ENCODE measurements at places on chromosomes 6 and 20. TPM values are rescaled to one million over a fixed set of nuclear protein-coding genes. Genes with fewer than 3 reads are reported as not detected.

GRCh38 chr6:82331031-82331773, 32.4 kb upstream of the TPBG start:
- no peak for DNase-seq

DNA sequence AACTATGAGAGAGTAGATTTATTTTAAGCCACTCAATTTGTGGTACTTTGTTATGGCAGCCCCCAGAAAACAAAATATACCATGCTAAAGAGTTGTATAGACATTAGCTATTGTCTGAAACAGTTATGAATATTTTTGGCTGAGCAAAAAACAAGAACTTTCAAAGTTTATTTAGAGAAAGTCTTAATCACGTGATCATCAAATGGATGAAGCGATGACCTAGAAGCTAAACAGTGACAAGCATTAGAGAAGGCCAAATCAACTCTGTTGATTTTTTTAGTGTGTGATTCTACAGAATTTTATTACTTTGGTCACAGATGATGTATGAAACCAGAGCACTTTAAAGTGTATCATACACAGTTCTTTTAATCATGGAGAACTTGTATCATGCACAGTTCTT, 1247.9 kb upstream of the MAP3K7 start:
- DNase-seq, result no peak

GRCh38 chr6:3660473-3660872, 91.0 kb downstream of the PXDC1 start:
- DNase-seq, result no peak

GRCh38 chr20:21141825-21142224, 15.9 kb downstream of the KIZ start:
- DNase-seq, result no peak

DNA sequence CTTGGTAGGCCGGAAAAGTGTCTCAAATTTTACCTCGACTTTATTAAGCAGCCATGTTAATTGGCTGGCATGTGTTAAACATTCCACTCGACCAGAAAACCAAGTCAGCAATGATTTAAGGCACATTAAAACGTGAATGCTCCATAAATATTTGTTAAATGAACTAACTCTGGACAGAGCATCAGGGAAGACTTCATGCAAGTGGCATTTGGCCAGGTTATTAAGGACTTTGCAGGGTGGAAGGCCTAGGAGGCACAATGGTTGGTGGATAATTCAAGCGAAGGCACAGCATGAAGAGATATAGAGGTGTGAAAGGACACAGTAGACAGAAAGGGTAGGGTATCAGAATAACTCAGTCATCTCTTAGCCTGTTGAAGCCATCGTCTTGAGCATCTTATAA, 23.0 kb downstream of the ELOVL5 start:
- DNase-seq, result no peak

DNA sequence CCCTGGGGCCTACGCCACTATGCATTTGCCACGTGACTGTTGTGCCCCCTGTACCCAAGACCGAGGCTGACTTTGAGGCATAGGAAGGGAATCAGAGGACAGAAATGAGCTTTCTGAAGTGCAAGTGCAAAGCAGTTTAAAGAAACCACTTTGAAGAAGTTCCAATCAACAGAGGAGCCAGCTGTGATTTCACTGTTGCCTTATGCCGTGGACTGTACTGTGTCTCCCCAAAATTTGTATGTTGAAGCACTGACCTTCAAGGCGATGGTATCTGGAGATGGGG, 111.1 kb downstream of the JPH2 start:
- DNase-seq, result no peak

DNA sequence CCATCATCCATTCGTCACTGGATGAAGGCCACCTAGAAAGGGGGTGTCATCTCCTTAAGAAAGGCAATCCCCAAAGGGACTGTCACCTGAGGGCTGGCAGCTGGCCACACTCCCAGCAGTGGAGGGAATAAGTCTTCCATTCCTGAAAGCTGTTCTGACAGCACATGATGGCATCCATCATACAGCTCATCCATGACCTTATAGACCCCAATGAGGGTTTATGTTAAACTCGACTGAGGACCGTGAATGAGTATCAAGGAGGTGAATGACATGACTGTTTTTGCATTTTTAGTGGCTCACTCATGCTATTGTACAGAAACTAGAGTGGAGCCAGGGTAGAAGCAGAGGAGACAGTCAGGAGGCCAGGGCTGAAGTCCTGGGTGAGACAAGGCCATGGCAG, 203.1 kb upstream of the CNR1 start:
- DNase-seq, result no peak

DNA sequence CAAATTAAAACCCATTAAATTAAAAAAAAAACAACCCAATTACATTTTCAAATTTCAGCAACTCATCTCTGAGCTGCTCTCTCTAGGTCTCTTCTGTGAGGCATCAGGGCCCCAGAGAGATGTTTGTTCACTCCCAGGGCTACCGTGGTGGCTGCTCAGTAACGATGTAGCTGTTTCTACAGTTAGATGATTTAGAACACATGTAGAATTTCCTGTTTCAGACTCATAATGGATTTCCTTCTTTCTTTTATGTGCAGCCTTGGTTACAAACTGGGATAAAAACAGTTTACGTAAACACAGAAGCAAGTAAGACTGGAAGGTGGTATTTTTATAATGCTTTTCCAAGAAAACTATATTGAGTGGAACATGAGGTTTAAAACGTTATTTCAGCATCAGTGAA, 116.1 kb upstream of the CCN2 start:
- DNase-seq, result no peak

- no peak for DNase-seq
Measured at GRCh38 chr6:167350275-167350696, 25.4 kb downstream of the TTLL2 start.

DNA sequence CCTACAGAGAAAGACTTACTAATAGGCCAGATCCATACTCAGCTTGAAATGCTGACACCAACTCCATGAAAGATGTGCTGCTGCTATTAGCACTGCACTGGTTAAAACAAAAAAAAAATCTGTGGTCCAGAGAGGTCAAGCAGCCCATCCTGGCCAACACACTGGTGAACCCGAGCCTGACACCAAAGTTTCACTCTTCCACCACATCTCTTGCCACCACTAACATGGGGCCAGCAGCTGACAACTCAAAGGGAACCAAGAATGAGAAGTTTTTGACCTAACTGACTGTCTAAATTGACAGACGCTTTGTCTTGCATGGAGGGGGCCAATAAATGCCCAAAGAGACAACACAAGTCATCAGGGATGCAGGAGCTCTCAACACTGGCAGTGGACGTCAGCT, 5.4 kb downstream of the CLIC5 start:
- no peak for DNase-seq

Gene HTR1E
- total RNA-seq, result not detected

Gene FITM2
- 4.8 TPM for total RNA-seq

Gene PAK5
- total RNA-seq, result not detected

Gene CD109
- 11.3 TPM for total RNA-seq

Gene LST1
- total RNA-seq, result 33.3 TPM

Gene STMND1
- not detected for total RNA-seq

Gene RIPK1
- 38.9 TPM for total RNA-seq

Gene COL12A1
- not detected for total RNA-seq
